ENCODE measurements at places on chromosomes 7 and 10.

DNA sequence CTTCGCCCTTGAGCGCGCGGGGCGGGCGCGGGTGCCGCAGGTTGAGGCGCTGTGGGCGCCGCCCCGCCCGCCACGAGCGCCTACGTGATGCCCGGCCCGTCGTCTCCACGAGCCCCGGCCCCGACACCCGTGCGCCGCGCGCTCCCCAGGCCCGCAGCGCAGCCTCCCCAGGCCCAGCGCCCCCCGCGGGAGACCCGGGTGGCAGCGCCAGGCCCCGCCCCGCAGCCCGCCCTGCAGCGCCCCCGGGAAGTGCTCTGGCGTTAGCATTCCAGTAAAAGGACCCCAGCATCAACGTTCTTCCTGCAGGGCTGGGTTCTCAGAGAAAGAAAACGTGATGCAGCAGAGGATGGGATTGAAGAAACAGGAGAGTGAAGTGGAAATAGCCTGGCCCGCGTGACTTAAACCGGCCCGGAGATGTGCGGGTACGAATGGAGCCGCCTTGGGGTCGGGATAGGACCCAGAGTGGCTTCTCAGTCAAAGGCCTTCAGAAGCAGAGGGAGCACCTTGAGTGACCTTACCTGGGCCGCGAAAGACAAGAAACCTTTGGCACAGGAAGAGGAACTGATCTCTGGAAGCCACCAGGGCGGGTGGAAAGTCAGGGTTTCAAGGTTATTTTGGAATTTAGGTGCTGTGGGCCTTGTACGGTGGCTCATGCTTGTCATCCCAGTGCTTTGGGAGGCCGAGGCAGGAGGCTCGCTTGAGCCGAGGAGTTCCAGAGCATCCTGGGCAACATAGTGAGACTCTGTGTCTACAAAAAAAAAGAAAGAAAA, 1.8 kb downstream of the PFKP start:
- peak; percentile 56 for DNase-seq

DNA sequence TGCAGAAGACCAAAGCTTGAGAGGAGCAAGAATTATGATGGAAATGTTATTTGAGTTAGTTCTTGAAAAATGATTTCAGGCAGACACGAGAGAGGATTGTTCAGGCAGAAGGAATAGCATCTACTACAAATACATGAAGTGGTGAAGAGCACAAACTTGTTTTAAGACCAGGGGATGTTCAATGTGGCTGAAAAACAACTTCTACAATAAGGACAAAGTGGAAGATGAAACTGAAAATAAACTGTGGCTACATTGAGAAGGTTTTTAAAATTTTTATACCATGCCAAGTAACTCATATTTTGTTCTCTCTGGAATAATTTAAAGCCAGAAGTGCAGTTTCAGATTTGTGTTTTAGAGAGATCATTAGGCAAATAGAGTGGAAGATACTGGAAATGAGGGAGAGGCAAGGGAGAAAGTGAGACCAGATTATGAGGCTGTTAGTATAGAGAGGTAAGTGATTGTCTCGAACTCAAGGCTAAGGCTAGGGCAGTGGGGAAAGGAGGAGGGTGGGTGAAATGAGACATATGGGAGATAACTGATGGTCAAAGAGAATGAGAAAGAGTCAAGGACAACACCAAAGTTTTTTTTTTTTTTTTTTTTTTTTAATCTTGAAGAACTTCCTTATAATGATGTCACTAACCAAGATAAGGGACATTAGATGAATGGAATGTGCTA, 115.4 kb downstream of the MDFIC start:
- DNase-seq: no peak

GRCh38 chr10:71086439-71087080, 125.8 kb upstream of the UNC5B start:
- DNase-seq: peak; percentile 10

GRCh38 chr7:100896732-100897608, 1.3 kb upstream of the ACHE start:
- DNase-seq: peak; percentile 53

GRCh38 chr7:50153148-50153547, 60.1 kb upstream of the ZPBP start:
- no peak for DNase-seq

DNA sequence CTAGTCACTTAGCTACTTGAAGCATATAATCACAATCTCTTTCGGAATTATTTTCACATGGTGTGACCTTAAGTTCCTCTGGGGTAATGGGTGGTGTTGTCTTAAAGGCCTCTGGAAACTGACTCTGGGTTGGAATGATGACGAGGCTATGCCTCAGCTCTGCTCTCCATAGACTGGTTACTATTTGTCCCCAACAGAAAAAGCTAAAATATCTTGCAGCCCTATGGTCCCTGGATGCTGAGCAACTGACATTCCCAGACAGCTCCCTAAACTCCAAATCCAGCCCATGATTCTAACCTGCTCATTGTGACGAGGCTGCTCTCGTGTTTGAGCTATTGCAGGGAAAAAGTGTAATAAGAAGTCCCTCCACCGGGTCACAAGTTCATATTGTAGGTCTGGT, 51.6 kb downstream of the HBP1 start:
- no peak for DNase-seq

DNA sequence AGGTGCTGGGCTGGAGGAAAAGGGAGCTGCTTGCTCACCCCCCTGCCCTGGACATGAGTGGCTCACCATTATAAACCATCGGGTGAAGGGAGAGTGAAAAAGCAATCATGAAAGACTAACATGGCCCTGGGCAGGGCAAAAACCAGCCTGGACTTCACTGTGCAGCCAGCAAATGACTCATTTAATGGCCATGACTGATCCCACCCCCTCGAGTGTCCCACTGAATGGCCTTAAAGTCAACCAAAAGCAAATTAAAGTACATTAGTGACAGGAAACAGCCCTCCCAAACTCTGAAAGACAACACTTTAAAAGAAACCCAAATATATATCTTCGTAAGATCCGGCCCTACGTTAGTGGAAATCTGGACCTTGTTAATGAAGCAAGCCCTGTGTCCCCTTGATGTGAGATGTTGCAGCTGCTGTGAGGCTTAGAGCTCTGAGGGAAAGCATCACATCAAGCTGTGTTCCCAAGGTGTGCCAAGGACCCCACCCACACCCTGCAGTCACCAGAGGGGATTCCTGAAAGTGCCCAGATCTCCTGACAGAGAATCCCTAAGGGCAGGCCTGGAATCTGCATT, 31.2 kb downstream of the ADCYAP1R1 start:
- DNase-seq: no peak

DNA sequence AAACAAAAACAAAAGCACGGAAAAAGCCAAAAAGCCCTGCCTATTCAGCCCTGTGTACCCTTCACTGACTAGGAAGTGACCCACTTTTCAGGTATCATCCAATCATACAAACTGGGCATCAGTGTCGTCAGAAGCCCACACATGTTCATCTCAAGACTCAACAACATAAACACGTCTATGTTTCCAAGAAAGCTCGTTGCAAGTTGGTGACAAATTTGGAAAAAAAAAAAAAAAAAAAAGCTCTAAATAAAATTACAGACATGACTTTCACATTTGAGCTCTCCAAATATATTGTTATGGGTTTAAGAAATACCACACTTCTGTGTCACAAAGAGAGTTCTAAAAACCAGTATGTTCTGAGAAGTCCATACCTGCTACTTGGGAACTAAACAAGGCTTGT, 204.7 kb upstream of the KLF14 start:
- no peak for DNase-seq

DNA sequence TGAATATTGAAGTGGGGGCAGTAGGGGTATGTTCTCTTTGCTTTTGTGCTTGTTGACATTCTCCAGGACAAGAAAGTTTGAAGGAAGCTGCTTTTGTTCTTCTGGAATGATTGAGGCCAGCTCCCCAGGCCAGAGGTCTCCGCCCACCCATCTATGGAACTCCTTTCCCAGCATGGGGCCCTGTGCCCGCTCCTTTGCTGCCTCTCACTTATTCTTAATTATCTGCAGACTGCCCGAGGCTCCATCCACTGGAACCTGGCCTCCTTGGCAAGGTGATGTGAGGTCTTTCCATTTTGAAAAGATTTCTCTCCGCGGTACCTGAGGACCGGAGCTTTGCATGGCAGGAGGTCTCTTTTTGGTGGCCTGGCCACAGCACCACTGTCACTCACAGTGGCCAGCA, 39.3 kb upstream of the MKI67 start:
- DNase-seq: no peak

- DNase-seq: no peak
Measured at GRCh38 chr7:77570330-77571011, 33.4 kb downstream of the PTPN12 start.

GRCh38 chr7:32177232-32177631, 107.0 kb upstream of the PDE1C start:
- DNase-seq: no peak

- DNase-seq: no peak
Measured at GRCh38 chr7:155278921-155279320, 18.8 kb upstream of the INSIG1 start.

GRCh38 chr7:1537535-1538412, 7.3 kb downstream of the MAFK start:
- peak; percentile 90 for DNase-seq

DNA sequence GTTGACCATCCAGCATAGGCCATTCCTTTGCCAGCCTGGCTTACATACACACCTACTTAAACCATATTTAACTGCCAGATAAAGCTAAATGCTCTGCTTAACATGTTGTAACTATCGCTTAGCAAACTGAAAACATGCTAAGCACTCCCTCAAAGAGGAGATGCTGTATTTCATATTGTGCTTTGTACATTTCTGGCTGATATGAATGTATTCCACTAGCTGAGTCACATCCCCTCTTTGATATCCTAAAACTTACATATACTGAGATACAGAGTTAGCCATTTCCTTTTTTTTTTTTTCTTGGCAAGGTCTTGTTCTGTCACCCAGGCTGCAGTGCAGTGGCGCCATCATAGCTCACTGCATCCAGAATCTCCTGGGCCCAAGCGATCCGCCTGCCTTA, 99.4 kb downstream of the TPST1 start:
- DNase-seq: no peak

Measured in right hindlimb (tissue), 1 donor.